ENCODE measurements at places on chromosomes 13 and 19.

GRCh38 chr19:518598-519231, 11.4 kb downstream of the TPGS1 start:
- no peak overlapping the region for H3K27ac ChIP-seq
- H3K4me3 ChIP-seq: no peak overlapping the region
- no peak for DNase-seq
- H3K27me3 ChIP-seq: no peaks in the 10 kb centered on the region

GRCh38 chr19:15256708-15257331, 24.6 kb upstream of the EPHX3 start:
- no peak for DNase-seq
- peaks cover 14% of the 10 kb centered on the region for H3K4me1 ChIP-seq
- H3K27me3 ChIP-seq: no peaks in the 10 kb centered on the region
- H3K4me3 ChIP-seq: no peak overlapping the region
- no peak overlapping the region for H3K27ac ChIP-seq

GRCh38 chr19:9941671-9942070, 5.4 kb upstream of the OLFM2 start:
- no peak overlapping the region for H3K27ac ChIP-seq
- no peaks in the 10 kb centered on the region for H3K27me3 ChIP-seq
- no peak overlapping the region for H3K4me3 ChIP-seq
- no peak for DNase-seq

- no peaks in the 10 kb centered on the region for H3K4me1 ChIP-seq
- H3K36me3 ChIP-seq: no peaks in the 10 kb centered on the region
- no peak overlapping the region for H3K27ac ChIP-seq
- H3K4me3 ChIP-seq: no peak overlapping the region
- DNase-seq: no peak
Measured at GRCh38 chr19:35229601-35230000, 1.1 kb upstream of the FAM187B start.

- H3K27me3 ChIP-seq: no peaks in the 10 kb centered on the region
- H3K27ac ChIP-seq: no peak overlapping the region
- DNase-seq: no peak
- no peaks in the 10 kb centered on the region for H3K4me1 ChIP-seq
- H3K36me3 ChIP-seq: no peaks in the 10 kb centered on the region
Measured at GRCh38 chr19:16942583-16942982, 53.8 kb downstream of the F2RL3 start.

DNA sequence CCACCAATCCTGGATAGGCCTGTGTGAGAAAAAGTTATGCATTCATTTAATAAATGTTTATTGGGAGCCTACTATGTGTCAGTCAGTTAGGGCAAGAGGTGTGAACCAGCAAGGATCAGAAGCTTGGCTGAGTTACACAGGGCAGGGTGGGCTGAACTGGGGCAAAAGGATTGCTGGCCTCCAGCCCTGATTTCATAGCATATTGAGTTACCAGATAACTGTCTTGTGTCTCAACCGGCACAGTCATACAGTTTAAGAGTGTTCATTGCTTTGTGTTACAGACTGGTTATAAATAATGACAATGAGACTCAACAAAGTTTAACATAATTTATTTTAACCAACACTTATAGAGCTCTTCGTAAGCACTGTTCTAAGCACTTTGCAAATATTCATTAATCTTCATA, 253.8 kb downstream of the DLEU7 start:
- no peaks in the 10 kb centered on the region for H3K36me3 ChIP-seq
- H3K4me3 ChIP-seq: no peak overlapping the region
- H3K27me3 ChIP-seq: no peaks in the 10 kb centered on the region
- H3K4me1 ChIP-seq: peaks cover 11% of the 10 kb centered on the region

- no peaks in the 10 kb centered on the region for H3K4me1 ChIP-seq
- H3K27ac ChIP-seq: no peak overlapping the region
- no peak overlapping the region for H3K4me3 ChIP-seq
- H3K36me3 ChIP-seq: no peaks in the 10 kb centered on the region
- DNase-seq: no peak
Measured at GRCh38 chr13:114141261-114141996, 9.0 kb upstream of the RASA3 start.

DNA sequence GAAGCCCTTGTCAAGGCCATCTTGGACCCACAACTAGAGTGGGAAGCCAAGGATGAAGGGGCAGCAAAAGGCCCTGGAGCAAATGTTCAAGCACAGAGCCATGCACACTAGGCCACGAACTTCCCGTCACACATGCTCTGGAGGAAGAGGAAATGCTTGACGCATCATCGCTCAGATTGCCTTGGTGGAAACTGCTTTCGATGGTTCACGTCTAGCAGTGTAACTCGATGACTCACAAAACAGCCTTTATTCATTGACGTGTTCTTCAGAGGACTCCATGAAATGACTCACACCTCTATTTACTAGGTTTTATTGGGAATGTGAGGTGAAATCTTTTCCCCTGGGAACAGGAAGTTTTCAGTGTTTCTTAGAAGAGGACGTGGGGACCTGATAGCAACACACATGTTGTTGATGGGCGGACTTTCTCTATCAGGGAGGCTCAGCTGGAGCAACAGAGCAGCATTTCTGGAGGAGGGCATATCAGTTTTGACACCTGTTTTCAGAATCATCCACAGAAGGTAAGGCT, 79.8 kb upstream of the FLT1 start:
- H3K36me3 ChIP-seq: no peaks in the 10 kb centered on the region
- H3K27ac ChIP-seq: peak overlapping the region; percentile 58
- no peak overlapping the region for H3K4me3 ChIP-seq
- no peaks in the 10 kb centered on the region for H3K27me3 ChIP-seq

DNA sequence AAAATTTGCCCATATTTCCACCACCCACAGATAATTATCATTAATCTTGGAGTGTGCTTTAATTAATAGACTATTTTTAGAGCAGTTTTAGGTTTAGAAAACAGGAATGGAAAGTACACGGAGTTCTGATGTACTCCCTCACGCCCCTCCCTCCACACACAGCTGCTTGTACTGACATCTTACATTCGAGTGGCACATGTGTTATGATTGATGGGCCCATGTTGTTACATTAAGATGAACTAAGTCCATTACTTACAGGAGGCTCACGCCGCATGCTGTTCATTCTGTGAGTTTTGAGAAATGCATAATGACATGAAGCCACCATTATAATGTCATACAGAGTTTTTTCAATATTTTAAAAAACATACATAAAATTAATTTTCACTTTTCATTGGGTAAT, 1.2 kb upstream of the SPATA13 start:
- peaks cover 6% of the 10 kb centered on the region for H3K4me1 ChIP-seq
- H3K36me3 ChIP-seq: no peaks in the 10 kb centered on the region
- no peaks in the 10 kb centered on the region for H3K27me3 ChIP-seq

DNA sequence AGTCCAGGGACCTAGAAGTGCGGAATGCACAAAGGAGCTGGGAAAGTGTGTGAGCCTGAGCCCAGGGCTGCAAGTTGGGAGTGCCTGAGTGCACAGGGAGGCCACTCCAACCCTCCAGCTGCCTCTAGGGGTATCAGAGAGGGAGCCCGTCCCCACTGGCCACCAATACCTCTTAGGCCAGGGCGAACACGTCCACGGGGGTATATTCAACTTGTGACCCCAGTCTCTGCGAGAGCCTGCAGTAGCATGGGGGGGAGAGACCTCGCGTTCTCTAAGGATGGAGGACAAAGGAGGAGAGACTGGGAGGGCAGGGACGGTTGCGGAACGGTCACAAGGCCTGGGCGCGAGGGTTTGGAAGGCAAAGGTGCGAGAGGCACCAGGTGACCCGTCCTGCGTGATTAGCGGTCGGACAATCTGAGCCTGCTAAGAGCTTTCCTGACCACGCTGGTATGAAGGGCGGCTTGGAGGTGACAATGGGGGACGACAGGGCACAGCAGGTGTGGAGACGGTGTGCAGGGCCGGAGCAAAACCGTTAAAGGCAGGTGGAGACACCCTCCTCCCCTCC, 676 bp downstream of the CD320 start:
- H3K4me1 ChIP-seq: peaks cover 9% of the 10 kb centered on the region
- peak overlapping the region; percentile 61 for H3K27ac ChIP-seq
- no peaks in the 10 kb centered on the region for H3K27me3 ChIP-seq
- no peak for DNase-seq
- H3K4me3 ChIP-seq: peak overlapping the region; percentile 27
- peaks cover 7% of the 10 kb centered on the region for H3K36me3 ChIP-seq

DNA sequence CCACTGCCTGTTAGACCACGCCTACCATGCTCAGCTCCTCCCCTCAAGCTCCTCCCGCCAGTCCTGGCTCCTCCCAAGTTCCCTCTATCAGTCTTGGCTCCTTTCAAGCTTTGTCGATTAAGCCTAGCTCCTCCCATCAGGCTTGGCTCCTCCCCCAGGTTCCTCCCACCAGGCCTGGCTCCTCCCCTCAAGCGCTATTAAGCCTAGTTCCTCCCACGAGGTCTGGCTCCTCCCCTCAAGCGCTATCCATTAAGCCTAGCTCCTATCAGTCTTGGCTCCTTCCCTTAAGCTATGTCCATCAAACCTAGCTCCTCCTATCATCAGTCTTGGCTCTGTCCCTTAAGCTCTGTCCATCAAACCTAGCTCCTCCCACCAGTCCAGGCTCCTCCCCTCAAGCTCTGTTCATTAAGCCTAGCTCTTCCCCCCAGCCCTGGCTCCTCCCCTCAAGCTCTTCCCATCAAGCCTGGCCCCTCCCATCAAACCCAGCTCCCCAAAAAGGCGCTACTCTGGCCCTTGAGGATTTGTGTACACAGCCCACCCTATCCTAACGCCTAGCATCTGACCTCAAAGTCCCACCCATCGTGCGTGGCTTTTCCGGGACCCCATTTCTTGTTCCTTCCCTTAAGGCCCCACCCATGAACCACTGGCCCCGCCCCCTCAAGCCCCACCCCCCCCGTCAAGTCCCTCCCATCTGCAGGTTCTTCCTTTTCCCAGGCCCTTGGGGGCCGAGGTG, 10.0 kb downstream of the CAMSAP3 start:
- no peaks in the 10 kb centered on the region for H3K27me3 ChIP-seq
- H3K27ac ChIP-seq: no peak overlapping the region
- DNase-seq: no peak
- H3K36me3 ChIP-seq: no peaks in the 10 kb centered on the region

DNA sequence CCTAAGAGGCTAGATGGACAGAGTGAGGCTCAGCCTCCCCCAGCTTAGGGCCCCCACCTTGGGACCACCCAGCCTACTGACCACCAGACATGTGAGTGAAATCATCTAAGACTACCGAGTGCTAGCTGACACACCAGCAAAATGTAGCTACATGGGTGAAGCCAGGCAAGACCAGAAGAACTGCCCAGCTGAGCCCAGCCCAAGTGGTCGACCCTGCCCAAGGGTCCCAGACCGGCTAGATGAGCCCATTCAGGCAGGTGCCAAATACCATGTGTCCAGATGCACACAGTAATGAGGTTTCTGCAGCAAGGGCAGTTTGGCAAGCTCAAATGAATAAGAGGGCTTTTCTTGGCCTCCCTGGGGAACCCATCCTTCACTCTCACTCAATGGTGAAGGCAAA, 56.6 kb downstream of the ZNF557 start:
- no peak for DNase-seq
- no peaks in the 10 kb centered on the region for H3K27me3 ChIP-seq
- H3K4me3 ChIP-seq: no peak overlapping the region
- no peaks in the 10 kb centered on the region for H3K4me1 ChIP-seq
- H3K27ac ChIP-seq: no peak overlapping the region

DNA sequence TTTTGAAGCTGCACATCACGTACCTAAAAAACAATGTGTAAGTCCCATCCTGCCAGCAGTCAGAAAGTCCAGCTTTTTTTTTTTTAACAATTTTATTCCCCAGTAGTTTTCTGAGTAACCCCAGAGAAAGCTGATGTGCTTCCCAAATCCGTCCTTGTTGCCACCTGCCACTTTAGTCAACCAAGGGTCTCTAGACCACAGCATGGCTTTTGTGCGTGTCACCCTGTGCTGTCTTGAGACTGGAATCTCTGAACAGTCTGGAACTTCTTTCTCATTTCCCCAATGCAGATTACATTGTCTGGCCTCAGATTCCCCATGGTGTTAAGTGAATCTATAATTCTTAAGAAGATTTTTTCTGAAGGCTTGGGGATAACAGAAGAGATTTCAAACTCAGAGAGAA, 289.2 kb upstream of the KLF12 start:
- H3K27me3 ChIP-seq: no peaks in the 10 kb centered on the region
- H3K27ac ChIP-seq: no peak overlapping the region
- DNase-seq: peak; percentile 30
- H3K36me3 ChIP-seq: no peaks in the 10 kb centered on the region

GRCh38 chr19:5711713-5712161, 8.2 kb downstream of the LONP1 start:
- peaks cover 40% of the 10 kb centered on the region for H3K36me3 ChIP-seq
- no peak overlapping the region for H3K27ac ChIP-seq
- no peaks in the 10 kb centered on the region for H3K27me3 ChIP-seq
- H3K4me1 ChIP-seq: no peaks in the 10 kb centered on the region

GRCh38 chr19:58277748-58278540, 811 bp upstream of the ZNF8 start:
- peaks cover 2% of the 10 kb centered on the region for H3K36me3 ChIP-seq

DNA sequence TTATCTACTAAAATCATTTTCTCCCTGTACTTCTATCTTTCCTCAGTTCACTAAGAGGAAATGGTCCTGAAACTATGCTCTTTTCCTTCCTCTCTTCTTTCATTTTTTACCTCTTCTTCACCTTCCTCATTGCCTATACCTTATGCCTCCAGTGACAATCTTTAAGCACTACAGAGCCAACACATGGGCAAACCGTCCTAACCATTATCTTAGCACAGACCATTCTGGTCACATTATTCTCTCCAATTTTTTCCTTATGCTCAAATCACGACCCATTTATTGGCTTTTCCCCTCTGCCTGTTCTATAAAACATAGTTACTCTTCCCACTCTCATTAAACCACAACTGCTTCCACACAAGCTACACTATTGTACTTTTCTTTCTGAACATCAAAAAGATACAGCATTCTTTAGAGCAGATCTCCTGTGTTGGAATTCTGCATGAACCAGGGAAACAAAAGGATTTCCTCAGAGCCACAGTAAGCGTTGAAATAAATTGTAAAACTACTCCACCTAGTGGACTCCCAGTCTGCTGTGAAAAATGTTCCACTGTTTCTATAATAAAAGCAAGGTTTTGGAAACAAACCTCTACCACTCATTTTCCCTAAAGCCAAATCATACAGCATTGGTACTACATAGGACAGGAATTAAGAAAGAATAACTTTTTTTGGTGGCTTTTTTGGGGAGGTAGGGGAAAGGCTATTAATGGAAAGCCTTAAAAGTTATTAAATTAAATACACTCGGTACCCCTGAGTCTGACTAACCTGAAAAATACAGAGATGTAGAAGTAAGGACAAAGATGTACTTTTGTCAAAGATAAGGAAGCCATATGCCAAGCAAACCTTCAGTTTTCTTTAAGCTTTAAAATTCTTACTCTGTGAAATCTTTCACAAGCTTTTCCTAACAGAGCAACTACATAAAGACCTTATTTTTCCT, 19.5 kb downstream of the NUFIP1 start:
- peaks cover 1% of the 10 kb centered on the region for H3K36me3 ChIP-seq
- H3K27ac ChIP-seq: no peak overlapping the region
- H3K4me3 ChIP-seq: no peak overlapping the region
- peak; percentile 66 for DNase-seq

- H3K27ac ChIP-seq: peak overlapping the region; percentile 73
- no peaks in the 10 kb centered on the region for H3K36me3 ChIP-seq
- peak; percentile 52 for DNase-seq
- peaks cover 4% of the 10 kb centered on the region for H3K4me1 ChIP-seq
Measured at GRCh38 chr19:5293612-5294378, 46.8 kb downstream of the PTPRS start.
